Stimulated activated CD4-positive, alpha-beta T cell treated with anti-CD3 and anti-CD28 coated beads, Interleukin-1b, Interleukin-23, amount 100 ng/mL, for 1 hour (primary cell): ENCODE measurements at places on chromosomes 12 and 14.

GRCh38 chr14:23294734-23295561 is 7.7 kb downstream of the PPP1R3E start:
- DNase-seq, result no peak

DNA sequence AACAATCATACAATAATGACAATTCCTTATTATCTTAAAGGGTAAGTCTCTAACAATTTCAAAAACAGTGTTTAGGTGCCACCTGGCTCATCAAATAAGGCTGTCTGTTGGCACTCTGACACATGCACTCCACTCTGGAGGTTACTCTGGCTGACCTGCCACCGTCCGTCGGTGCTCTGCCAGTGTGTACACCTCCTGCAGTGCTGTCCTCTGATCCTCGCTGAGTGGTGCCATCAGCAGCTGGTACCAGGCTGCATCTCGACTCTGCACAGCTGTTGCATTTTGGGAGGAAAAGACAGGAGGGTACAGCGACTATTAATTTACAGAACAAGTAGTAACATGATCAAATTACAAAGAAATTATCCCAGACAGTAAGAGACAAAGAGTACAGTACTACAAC is 63.9 kb downstream of the IPO8 start:
- no peak for DNase-seq

DNA sequence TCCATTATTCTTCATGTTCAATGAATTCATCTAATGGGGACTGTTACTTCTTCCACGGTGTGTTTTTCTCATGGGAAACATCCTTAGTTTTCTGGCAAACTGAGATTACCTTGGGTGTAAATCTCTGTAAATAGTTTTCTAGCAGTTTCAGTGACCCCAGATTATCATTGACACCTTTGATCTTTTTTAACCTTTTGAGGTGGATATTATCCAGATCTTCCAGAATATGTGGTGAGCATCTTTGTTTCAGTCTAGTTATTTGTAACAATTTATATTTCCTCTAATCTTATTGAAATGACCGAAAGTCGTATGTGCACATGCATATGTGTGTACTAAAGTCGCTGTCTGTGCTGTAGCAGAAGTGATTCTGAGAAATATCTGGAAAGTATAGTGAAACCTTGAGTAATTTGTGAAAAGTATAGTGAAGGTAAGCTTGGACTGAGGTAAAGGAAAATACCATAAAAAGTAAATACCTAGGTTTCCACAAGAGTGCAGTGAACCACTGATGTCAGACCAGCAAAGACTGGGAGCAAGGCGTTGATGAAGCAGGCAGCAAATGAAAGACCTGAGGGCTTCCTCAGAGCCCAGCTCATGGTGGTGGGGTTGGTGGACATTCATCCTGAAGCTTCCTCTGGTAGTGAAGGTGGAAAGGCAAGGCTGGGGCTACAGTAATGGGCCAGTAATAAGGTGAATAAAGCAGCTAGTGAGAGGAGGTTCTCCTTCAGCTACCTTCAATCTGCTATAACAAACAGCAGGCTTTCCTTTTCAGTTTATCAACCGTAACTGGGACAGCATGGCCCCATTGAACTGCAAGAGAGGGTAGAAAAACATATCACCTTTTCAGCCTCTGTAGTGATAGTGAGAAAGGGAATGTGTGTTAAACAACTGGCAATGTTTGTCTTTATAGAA is 480.2 kb upstream of the FBXO33 start:
- DNase-seq, result no peak

DNA sequence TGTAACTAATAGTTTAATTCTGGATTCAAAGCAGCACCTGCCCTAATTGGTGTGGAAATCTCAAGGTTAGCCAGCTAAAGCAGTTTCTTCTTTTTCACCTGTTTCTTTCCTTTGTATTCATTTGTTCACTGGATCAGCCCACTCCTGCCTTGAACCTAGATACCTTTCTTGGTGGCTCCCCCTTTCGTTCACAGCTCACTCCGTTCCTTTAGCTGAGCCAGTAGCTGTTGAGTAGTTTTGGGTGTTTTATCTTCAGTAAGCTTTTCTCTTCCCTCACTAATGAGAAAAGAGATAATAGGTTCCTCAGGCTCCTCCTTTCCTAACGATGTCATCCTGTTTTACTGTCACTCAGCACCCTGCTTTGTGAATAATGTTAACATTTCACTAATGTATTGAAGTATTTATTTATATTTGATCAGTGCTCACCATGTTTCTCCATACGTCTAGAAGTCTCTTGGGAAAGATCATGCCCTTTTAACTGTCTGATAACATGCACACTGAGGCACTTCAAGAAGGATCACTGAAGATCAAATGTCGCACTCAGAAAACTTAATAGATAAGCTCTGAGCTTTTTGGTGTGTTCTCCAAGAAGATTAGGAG is 121.1 kb downstream of the TGFB3 start:
- DNase-seq, result no peak

DNA sequence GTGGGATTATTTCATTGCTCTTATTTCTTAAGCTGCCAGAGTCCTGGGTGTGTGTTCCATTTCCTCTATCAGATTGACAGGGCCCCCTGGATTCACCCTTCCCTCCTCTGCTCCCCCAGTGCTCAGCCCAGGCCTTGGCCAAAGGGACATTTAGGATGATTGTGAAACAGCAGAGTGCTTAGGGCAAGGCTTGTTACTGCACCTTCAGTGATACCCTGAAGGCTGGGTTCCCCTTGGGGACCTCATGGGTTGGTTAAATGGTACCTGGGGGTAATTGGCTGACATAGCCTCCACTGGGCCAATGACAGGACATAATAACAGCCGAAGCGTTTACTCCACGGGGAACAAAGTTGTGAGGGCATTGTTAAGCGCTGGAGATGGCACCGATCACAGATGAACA is 1.3 kb upstream of the KRT72 start:
- DNase-seq, result no peak

DNA sequence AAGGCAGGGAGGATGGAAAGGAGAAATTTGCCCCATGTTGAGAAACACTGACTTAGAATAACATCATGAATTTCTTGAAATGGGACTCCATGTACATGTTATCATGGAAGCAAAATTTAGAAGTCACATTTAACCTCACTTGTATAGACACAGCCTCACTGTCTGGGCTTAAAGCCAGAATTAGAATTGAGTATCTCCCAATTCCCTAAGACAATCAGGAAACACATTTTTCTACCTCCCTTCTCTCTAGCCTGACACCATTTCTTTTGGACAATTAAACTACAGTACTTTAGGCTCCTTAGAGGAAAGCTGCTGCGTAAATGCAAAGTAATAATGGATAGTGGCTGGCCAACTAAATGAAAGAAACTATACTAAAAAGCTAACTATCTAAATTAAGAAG is 795.5 kb downstream of the C12orf50 start:
- no peak for DNase-seq

- DNase-seq, result no peak
Observed at GRCh38 chr12:111438481-111438880, 32.8 kb downstream of the SH2B3 start.

DNA sequence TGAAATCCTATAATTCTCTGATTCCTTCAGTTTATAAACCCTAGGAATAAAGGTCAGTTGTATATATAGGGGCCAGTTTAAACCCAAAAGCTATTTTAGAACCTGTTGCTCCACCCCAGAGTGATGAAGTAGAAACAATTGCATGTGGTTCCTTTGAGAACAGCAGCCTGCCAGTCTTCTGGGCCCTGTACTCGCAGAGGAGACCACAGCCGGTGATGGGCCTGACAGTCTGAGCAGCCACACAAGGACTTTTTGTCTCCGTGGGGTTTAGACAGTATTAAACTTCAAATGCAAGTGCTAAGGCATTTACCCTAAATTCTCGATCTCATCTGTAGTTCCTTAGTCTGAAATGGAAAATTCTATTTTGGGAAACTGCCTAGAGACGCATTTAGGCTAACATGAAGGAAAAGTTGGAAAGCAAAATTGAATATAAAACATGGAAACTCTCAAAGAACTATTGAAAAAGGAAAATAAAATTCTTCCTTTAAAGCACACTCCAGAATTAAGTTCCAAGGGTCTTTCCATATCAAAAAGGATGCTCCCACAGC is 80.6 kb downstream of the PRICKLE1 start:
- no peak for DNase-seq

DNA sequence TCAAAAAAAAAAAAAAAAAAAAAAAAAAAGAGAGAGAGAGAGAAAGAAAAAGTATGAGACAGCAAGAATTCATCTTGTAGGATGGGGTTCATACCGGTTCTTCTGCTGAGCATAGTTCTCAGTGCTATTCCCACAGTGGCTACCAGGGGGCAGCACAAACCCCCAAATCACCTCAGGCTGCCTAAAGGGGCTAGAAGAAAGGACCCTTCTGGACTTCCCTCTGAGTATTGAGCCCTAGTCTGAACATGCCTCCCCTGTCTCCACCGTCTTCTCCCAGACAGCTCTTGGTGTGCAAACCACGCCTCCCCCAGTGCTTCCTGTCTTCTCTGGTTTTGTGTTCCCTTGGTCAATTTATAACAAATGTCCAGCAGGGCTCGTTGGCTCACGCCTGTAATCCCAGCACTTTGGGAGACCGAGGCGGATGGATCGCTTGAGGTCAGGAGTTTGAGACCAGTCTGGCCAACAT is 31.3 kb upstream of the SMUG1 start:
- DNase-seq, result no peak

GRCh38 chr12:29082522-29082921 is 66.6 kb upstream of the FAR2 start:
- DNase-seq, result no peak

- no peak for DNase-seq
Observed at GRCh38 chr14:95870772-95871171, 5.9 kb upstream of the TUNAR start.

DNA sequence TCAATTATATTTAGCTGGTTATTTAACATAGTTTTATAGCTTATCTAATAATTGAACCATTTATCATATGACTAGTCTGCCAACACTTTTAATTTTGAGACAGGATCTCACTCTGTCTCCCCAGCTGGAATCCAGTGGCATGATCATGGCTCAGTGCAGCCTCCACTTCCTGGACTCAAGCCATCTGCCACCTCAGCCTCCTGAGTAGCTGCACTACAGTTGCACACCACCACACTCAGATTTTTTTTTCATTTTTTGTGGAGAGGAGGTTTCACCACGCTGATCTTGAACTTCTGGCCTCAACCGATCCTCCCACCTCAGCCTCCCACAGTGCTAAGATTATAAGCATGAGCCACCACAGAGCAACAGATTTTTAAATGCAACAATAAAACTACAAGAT is 151.4 kb upstream of the MDGA2 start:
- DNase-seq, result no peak

- no peak for DNase-seq
Observed at GRCh38 chr12:92199819-92200576, 54.4 kb upstream of the BTG1 start.

DNA sequence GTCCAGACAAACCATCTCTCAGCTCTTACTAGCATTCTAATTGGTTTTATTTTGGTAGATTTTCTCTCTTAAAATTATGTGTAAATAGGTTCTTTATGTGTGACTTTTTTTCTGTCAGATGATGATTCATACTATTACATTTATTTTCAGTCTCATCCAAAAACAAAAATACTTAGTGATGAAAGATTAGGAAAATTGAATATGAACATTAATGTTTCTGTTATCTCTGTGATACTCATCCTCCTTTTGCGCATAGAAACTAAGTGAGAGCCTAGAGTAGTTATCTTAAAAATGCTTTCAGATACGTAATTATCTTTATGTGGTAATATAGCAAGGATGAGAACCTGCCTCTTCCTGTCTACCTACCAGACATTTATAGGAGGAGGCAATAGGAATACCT is 84.1 kb upstream of the MON2 start:
- no peak for DNase-seq

- no peak for DNase-seq
Observed at GRCh38 chr12:54131641-54132280, 57.0 kb downstream of the SMUG1 start.

DNA sequence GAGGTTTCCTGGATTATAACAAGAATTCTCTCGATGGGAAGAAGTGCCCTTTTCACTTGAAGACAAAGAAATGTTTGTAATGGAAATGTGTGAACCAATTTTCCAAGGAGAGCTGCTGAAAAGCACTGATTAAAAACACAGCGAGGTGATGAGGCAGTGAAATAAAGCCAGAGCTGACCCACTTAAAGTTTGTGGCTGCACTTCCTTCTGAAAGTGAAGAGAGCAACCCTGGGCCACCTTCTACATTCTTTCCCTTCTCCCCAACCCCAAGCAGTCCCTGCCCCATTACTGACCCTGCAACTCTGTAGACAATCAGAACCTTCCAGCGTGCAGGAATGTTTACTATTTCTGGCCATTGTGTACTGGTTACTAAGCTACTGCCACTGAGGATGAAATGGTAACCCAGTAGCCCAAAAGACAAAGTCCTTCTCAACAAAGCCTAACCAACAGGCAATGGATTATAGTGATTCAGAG is 173.9 kb downstream of the TTC7B start:
- no peak for DNase-seq

DNA sequence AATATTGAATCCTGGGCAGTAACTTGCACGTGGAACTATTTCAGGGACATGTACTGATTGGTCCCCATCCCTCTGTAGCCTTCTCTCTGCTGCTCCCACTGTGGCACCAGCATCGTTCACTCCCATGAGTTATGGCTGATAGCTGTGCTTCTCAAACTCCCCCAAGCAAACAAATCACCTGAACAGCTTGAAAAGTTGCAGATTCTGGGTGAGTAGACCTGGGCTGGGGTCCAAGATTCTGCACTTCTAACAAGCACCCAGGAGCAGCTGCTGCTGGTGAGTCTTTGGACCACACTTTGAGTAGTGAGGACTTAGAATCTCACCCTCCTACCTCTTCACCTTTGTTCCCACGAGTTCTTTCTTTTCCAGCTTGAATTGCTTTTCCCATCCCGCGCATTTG is 49.4 kb upstream of the ZFP36L1 start:
- DNase-seq, result no peak

- no peak for DNase-seq
Observed at GRCh38 chr14:32524609-32525375, 195.7 kb downstream of the AKAP6 start.

DNA sequence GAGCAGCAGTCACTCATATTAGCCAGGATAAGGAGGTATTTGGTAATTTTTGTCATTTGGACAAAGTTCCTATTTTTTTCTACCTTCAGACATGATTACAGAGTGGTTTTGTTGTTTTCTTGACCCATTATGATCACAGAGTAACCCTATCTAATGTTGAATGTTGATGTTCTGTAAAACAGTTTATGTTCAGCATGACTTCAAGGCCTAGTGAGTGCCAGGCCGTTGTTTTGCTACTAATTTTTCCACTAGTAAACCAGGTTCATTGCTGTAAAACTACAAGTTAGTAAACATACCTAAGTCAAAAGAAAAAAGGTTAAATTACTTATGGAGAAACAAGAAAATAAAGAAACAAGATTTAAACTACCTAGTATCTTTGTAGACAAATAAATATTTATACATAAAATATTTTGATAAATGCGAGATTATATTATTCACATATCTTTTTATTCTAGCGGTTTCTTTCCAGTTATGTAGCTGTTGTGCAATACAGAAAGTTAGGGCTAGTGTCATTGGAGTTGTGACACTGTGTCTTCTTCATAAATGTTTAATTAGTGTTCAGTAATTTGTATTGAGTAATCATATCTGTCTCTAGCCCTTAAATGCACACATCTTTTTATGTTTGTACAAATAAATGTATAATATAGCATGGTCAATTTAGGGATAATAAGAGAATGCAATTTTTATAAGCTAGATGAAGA is 16.5 kb downstream of the ETNK1 start:
- DNase-seq, result no peak

- no peak for DNase-seq
Observed at GRCh38 chr14:95008445-95009217, 148.7 kb downstream of the DICER1 start.

GRCh38 chr14:33369972-33370371 is 431.3 kb downstream of the NPAS3 start:
- DNase-seq, result no peak

GRCh38 chr14:69360438-69361108 is 37.5 kb downstream of the ERH start:
- no peak for DNase-seq
